ENCODE measurements at places on chromosomes 16 and 17.

DNA sequence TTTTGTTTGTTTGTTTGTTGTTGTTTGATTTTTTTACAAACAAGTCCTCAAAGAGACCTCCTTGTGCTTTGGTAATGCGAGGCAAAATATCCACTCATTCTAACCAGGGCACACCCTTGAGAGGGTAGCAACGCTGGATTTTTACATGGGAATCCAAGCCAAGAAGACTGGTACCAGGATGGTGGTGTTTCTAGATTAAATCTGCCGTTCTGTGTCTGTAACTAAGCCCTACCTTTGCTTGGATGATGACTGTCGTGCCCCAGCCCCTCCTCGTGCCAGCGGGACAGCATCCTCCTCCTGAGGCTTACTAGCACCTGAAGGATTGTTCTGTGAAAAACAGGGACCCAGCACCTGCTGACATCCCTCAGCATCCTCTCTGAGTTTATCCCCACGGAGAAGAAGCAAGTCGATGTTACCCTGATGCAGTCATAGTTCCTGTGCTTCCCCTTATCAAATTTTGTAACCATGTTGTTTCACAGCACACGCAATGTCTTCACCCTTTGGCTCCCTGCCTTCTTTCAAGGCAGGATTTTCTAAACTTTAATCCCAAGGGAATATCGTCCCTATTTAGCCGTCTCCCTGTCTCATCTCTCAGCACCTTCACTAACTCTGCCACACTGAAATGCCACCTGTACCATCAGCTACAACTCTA, 5.1 kb upstream of the HSBP1 start:
- DNase-seq, result no peak

GRCh38 chr17:40498281-40499084, 2.9 kb downstream of the TNS4 start:
- no peak for DNase-seq

GRCh38 chr17:77132411-77133086, 8.2 kb upstream of the SEC14L1 start:
- no peak for DNase-seq

- DNase-seq, result no peak
Observed at GRCh38 chr16:18800775-18801144, 589 bp downstream of the ARL6IP1 start.

DNA sequence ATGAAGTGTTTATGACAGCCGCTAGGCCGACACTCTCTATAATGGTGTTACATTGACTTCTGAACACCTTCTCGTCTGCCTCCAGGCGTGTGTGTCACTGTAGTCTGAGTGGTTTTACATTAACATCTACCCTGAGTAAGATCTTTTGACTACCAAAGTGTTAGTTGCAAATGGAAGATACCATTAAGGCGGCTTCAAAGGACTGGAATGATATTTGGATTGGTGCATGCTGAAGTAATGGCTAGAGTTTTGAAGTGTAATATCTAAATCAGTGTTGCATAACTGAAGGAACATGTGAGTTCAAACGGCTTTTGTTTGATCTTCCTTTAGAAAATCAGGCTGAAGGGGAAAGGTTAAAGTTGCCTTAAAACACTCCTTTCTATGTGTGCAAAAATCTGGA, 52.2 kb downstream of the BCAS3 start:
- DNase-seq, result no peak

GRCh38 chr16:4369007-4369733, 2.5 kb upstream of the VASN start:
- DNase-seq, result no peak

- no peak for DNase-seq
Observed at GRCh38 chr16:85675251-85675874, 13.4 kb downstream of the GINS2 start.

- no peak for DNase-seq
Observed at GRCh38 chr17:29561554-29562517, 5.0 kb downstream of the ABHD15 start.

GRCh38 chr17:1241929-1242328, 28.3 kb upstream of the BHLHA9 start:
- no peak for DNase-seq

- DNase-seq, result no peak
Observed at GRCh38 chr17:15947976-15948752, 3.2 kb downstream of the ADORA2B start.

GRCh38 chr17:34182036-34182803, 72.9 kb upstream of the CCL2 start:
- DNase-seq, result no peak

GRCh38 chr17:34024806-34025551, 230.1 kb upstream of the CCL2 start:
- no peak for DNase-seq

DNA sequence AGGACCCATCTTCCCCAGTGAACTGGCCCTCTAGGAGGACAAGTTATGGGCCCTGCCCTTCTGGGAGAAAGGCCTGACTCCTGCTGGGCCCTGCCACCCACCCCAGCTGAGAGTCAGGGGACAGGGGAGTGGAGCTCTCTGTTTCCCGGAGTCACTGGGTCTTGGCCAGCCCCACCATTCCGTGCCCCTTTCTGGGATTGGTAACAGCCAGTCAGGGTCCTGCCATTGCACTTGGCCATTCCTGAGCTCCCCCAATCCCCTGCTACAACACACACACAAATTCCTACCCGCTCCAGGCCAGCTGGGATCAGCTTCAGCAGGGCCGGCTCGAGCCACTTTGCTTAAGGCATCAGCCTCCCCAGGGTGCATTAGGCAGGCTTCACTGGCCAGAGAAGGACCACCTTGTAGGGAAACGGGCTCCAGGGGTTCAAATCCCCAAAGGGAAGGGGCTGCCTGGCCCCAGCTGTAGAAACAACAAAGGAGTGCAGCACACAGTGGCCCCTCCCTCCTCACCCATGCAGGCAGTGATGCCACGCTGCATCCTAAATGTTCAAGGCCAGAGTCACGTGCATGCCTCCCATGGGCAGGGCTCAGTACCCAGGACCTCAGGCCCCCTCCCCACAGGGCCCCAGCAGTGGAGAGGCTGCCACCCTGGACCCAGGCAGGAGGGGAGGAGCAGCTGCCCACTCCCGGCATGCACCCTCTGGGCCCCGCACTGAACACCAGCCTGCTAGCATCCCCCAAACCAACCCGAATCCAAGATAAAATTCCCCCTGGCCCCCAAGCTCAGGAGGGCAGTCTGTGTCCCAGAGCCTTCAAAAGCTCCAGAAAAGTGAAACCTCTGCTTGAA, 37.7 kb downstream of the C16orf78 start:
- no peak for DNase-seq

DNA sequence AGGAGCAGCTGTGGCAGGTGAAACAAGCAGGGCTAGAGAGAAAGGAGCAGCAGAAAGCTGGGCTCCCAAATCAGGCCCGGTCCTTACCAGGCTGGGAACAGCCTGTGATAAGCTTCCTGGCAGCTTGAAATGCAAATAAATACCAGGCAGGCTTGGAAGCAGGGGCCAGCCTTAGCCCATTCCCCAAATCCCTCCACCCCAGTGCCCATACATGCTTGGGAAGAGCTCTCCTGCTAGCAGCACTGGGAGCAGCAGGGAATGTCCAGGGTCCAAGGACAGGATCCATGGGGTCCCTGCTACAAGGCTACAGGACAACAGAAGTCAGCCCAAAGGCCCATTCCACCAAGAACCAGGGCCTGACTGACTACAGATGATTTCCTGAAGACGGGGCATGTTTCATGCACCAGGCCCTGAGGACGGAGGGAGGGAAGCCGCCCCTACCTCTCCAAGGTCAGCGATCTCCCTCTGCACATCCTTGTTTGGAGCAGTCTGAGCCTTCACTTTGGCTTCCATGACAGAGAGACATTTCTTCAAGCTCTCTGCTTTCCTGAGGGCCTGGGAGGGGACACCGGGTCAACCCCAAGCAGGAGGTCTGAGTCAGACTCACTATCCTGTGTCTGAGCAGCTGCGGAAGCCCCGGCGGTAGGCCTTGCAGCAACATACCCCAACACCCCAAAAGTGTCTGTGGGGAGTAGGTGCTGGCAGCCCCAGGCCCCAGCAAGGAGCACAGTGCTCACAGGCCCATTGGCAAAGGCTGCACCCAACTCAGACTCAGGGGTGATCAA, 2.6 kb upstream of the EXOSC6 start:
- no peak for DNase-seq

DNA sequence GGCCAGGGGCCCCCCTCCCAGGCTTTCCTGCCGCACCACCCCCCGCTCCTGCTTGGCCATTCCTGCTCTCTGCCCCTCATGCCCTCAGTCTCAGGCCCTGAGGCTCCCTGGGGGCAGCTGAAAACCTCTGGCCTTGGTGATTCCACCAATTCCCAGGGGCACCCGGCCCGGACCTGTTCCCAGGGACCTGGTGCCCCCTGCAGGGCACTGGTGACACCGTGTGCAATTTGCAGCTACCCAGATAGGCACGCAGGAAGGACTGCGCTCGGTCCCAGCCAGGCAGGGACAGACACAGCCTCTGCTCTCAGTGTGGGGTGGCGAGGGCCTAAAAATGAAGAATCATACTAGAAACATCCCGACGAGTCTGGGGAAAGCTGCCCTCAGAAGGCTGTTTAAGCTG, 13.4 kb downstream of the WFDC1 start:
- no peak for DNase-seq

- DNase-seq, result no peak
Observed at GRCh38 chr17:3667366-3668278, 756 bp downstream of the TAX1BP3 start.

DNA sequence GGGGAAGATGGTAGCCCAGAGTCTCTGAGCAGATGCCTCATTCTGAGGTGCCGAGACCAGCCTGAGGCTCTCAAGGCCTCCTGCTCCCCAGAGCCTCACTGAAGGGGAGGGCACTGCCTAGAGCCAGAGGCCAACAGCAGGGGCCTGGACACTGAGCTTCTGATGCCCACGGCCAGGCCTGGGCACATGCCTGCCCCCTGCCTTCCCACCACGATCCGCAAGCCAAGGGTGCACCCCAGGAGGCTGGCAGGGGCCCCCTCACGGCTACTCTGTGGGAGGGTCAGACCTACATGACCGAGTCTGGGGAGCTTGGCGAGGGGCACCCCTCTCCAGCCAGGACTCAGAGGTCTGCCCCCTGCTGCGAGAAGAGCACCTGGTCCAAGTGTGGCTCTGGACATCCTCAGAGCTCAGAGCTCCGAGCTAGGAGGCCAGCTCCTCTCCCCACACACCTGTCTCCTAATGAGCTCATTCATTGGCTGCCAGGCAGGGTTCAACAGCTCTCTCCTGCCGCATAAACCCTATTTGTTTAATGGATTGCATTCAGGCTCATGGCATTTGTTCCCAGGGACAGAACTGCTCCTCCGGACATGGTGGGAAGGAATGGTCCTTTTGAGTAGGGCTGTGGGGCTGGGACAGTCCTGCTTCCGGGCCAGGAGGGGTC, 13.9 kb downstream of the OTOP3 start:
- DNase-seq, result no peak

DNA sequence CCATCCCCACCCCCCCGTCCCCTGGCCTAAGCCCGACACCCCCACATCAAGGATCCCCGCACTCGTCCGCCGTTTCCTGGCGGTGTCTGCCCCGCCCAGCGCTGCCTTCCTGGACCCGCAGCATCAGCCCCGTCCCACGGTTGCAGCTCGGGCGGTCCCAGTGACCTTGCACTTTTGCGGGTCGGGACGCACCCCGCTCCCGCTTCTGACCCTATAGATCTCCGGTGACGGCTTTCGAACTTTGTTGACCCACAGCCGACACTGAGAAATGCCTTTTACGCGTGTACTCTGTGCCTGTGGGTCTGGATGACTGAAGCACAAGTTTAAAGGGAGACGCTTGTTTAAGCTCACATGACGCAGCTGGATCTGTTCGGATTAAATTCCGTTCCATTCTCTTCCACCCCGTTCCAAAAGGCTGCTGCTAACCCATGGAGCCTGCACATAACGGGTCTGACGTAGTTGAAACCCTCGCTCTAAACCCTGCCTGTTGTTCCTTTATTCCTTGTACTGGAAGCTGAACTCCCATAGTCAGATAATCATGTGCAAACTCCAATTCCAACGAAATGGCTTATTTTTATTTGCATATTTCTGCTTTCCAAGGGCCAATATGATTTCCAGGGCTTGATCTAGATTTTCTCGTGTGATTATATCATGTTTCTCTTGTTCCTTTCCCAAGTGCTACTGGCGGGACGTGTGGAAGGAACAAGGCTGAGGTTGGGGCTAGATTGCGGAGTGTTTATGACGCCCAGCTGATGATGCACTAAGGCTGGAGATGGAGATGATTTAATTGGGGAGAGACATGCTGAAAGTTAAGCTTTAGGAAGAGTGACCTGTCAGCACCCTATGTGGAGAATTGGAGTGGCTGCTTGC, 834 bp downstream of the FLYWCH1 start:
- no peak for DNase-seq

GRCh38 chr16:49455181-49455990, 81.8 kb downstream of the C16orf78 start:
- no peak for DNase-seq

DNA sequence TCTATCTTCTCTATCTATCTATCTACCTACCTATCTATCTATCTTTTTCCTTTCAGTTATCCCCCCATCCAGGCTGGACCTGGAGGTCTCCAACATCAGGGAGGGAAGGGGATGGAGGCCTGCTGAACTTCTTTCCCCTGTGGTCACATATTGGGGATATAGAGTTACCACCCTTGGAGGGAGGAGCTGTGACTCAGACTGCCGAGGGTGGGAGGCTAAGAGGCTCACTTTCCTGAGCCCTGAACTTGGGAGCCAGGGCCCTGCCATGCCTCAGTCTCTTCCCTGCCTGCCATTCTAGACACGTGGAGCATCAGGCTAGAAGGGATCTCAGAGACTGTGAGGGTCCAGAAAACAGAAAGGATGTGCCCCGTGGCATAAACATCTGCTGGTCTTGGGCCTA, 8.4 kb downstream of the LRRC3C start:
- DNase-seq, result no peak

GRCh38 chr17:18949566-18949965, 2.4 kb upstream of the SLC5A10 start:
- DNase-seq, result no peak

GRCh38 chr16:68493412-68494070, 45.2 kb upstream of the SMPD3 start:
- no peak for DNase-seq

DNA sequence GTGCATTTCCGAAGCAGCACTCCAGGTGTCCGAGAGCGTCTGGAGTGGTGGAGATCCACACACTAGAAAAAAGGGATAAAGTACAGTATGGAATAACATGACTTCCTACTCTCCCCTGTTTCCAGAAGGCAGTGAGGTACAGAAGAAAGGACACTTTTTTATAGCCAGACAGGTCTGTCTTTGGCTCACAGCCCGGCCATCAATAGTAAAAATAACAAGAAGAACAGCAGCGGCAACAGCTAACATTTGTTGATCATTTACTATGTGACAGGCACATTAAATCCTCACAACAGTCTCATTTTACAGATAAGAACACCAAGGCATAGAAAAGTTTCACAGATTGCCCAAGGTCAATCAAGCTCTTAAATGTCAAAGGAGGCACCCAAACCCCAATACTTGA, 16.2 kb downstream of the DYNLRB2 start:
- DNase-seq, result no peak

DNA sequence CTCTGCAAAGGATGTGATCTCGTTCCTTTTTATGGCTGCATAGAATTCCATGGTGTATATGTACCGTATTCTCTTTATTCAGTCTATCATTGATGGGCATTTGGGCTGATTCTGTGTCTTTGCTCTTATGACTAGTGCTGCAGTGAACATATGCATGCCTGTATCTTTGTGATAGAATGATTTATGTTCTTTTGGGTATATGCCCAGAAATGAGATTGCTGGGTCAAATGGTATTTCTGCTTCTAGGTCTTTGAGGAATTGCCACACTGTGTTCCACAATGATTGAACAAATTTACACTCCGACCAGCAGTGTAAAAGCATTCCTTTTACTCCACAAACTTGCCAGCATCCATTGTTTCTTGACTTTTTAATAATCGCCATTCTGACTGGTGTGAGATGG, 60.2 kb upstream of the ADORA2B start:
- no peak for DNase-seq

Data from stimulated activated CD8-positive, alpha-beta memory T cell treated with anti-CD3 and anti-CD28 coated beads, Interleukin-7, amount 100 ng/mL, for 1 hour (primary cell).